ENCODE measurements at places on chromosomes 16 and 17.
A peak's percentile ranks its signal among the peaks of the same experiment; 100 is the strongest.

DNA sequence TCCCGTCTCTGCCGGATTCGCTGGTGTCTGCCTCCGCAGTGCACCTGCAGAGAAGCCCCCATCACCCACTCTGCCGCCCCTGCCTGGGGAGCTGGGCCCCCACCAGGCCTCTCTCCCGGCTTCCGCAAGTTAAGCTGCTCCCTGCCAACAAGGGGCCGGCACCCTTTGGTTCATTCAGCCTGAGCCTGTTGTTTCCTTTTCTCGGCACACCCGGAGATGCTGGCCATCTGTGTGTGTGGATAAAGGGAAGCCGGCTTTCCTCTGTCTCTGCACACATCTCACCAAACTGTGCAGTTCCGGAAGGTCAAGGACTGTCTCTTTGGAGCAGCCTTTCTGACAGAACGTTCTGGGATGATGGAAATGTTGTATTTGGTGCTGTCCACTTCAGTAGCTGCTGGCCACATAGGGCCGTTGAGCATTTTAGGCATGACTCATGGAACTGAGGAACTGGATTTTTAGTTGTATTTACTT lies 6.8 kb downstream of the MAPK8IP3 start:
- DNase-seq: no peak

- no peak for DNase-seq
Observed at GRCh38 chr17:72511242-72511641, 390.4 kb downstream of the SOX9 start.

DNA sequence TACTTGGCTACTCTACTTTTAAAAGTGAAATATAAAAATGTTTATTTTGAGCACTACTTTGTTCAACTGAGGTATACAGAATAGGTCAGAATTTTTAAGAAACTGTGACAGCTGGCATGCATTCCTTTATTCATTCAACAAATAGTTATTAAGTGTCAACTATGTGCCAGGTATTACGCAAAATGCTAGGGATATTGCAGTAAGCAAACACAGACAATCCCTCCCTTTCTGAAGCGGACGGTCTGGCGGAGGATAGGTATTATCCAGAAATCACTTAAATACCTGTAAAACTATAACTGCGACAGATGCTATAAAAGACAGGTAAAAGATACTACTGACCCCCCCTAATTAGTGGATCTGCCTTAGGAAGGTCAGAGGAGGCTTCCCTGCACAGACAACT lies 26.1 kb downstream of the METTL16 start:
- DNase-seq: no peak

GRCh38 chr17:4716081-4716480 lies 5.6 kb downstream of the ARRB2 start:
- DNase-seq: no peak

GRCh38 chr17:66364508-66364907 lies 62.1 kb downstream of the PRKCA start:
- DNase-seq: no peak

DNA sequence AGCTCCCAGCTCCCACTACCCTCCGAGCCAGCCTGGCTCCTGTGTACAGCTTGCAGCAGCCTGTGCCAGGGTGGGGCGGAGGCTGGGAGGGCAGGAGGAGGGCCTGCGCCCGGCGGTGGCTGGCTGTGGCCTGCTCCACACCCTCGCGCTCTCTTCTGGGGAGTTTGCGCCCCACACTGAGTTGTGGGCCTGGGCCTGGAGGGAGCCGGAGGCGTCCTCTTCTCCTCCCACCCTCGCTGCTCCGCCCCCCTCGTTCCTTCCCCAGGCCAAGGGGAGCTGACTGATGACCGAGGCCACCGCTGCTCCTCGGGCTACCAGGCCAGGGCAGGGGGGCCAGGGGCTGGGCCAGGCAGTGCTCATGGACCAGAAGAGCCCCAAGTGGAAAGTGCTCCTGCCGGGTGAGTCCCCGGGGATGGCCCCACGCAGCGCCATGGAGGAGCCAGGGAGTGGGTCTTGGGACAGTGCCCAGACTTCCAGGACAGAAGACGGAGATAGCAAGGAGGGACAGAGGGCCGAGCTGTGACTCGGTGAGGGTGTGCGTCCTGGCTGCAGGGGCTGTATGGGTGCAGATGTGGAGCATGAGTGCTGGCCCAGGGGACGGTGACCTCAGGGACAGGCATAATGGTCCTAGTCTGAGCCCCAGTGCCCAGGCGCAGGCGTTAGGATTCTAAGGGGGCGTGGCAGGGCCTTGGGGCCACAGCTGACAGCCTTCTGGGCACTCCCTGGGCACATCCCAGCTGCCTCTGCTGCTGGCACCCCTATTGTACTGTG lies 242.1 kb upstream of the GSE1 start:
- no peak for DNase-seq

DNA sequence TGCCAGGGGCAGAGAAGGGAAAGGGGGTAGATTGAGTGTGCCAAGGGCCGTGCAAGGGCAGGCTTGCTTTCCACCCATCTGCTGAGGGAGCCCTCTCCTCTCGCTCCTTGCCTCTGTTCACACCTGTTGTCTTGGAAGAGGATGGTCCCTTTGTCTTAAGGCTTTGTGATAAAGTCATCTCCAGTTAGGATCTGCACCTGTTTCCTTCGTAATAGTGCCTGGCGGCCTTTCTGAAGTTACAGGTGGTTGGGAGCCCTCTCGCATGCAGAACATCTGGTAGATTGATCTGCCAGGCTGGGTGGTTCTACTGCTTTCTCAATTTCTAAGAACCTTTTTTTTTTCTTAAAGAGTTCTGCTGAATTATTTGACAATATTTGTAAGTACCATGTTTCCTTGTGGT lies 16.3 kb downstream of the UBFD1 start:
- DNase-seq: no peak

DNA sequence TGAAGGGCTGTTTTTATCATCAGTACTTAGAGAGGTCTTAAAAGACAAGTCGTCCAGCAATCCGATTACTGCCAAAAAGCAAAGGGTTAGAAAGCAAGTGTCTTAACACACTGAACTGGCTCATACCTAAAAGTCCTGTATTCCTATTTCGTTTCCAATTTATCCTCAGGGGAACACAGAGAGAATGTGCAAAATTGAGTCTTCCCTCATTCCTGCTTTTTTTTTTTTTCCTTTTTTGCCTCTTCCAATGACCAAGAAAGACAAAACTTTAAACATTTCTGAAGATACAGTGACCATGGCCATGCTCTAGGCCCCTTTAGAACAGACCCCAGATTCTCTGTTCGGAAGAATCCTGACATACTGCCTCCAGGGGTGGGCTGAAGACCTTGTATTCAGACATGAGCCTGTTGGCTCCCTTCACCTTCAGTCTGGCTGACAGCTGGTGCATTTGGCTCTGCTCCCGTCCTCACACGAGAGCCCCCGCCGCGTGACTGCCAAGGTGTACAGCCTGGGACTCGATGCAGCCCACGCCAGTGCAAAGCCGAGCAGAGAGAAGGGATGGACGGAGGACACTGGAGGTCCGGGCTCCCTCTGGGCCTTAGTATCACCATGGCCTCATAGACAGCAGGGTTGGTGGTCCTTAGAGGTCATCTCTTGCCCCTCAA lies 47.0 kb downstream of the COTL1 start:
- peak; percentile 37 for DNase-seq

DNA sequence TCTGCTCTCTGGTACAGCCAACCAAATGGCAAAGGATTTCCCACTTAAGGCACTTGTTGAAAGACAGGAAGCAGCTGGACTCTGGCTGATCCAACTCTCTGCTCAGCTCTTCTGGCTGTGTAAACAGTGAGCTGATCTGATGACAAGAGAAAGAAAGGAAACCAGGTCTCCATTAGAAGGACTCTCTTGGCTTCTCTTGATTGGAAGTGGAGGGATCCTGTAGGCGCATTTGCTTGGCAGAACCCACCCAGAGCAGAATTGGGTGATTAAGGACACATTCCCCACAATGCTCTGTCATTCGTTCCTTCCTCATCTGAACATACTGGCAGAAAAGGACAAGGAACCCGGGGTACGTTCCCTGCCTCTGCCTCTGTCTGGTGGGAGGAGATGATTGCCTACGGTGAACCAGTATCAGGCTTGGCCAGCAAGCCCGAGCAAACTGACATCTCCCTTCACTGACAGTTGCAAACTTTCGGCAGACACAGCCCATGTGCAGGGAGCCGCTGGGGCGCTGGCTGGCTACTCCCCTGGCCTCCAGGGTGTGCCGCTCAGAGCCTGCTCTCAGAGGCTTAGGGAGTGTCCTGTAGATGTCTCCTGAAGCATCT lies 29.1 kb downstream of the LDHD start:
- DNase-seq: peak; percentile 74

DNA sequence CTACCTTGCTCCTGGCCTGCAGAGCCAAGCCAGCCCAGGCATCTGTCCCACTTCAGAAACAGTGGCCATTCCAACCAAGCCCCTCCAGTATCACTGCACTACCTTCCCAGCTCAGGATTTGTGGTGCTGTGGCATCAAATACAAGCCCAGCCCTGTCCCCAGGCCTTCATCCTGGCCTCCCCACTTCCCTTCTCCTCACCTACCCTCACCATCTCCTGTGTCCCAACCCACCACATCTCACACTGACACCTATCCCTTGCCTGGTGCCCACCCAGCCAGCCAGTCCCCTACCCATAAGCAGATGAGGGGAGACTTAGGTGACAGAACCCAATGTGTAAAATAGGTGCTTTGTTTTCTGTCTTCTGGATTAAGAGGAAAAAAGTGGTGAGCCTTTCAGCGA lies 66.0 kb upstream of the CDH5 start:
- no peak for DNase-seq

- no peak for DNase-seq
Observed at GRCh38 chr16:53147500-53148065, 92.8 kb downstream of the CHD9 start.

DNA sequence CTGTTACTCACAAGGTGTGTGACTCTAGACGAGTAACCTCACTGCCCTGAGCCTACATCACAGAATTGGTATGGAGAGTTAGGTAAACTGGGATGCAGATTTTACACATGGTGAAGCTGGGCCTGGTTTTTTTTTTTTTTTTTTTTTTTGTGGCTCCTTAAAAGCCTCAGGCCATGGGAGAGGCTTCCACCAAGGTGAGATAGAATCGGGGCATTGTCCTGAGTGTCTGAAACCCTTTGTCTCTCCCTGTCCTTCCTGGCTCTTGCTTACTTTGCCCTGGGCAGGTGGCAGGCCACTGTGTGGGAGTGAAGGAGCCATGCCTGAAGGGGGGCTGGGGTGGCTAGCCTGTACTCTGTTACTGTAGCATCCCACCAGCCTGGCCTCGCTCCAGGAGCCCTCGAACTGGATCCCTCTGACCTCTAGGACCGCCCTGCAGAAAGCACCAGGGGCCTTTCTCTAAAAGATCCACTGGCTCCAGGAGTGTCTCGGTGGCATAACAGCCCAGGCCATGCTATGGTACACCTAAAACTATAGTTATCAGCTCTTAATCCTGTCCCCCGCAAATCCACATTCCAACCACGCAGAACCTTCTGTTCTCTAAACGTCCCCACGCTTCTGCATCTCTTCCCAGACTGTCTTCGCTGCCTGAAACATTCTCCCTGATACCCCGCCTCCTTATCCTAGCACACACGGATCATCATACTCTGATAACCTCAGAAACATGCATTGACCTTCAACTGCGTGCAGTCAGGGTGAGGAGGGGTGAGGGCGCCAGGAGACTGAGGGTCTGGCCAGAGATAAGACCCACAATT lies 1.7 kb upstream of the SLC13A2 start:
- DNase-seq: no peak

- no peak for DNase-seq
Observed at GRCh38 chr16:75506574-75506973, 11.3 kb upstream of the CHST6 start.

All from NCI-H1105 (cell line).